ENCODE measurements at places on chromosomes 7 and 10. TPM values are rescaled to one million over a fixed set of nuclear protein-coding genes. Genes with fewer than 3 reads are reported as not detected.
A peak's percentile ranks its signal among the peaks of the same experiment; 100 is the strongest.

DNA sequence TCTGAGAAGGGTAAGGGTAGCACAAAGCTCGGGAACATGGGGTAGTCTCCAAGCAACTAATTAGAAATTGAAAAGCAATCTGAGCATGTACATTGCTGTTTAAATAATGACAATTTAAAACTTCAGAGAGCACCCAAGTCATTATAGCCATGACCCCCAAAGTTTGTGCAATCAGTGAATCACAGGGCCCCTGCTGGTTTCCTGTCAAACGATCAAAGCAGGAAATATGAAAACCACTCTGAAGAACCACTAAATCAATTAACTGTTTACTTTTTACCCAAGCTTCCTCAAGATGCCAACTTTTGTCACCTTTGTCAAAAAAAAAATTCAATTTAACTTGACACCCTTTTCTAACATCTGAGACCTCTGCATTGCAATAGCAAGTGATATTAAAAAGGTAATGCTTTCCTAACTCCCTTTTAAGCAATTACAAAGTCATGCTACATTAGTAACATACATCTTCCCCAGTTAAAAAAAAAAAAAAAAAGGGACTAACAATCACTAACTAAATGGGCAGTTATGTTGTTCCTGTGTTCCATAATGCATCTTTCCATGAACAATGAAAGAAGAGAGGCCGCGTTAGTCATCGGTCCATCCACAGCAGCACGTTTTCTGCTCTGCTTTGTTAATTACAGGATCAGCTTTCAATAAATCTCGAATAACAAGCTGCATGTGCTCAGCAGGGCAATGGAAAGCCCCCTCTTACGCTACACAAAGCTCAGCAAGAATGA lies 80.6 kb downstream of the ETV1 start:
- no peaks in the 10 kb centered on the region for H3K4me1 ChIP-seq
- no peaks in the 10 kb centered on the region for H3K27me3 ChIP-seq
- DNase-seq = peak; percentile 10
- H3K4me3 ChIP-seq = no peak overlapping the region
- H3K36me3 ChIP-seq = no peaks in the 10 kb centered on the region
- no peak overlapping the region for H3K27ac ChIP-seq

- no peak overlapping the region for H3K27ac ChIP-seq
- H3K4me3 ChIP-seq = peak overlapping the region; percentile 65
- peak; percentile 25 for DNase-seq
- H3K36me3 ChIP-seq = no peaks in the 10 kb centered on the region
These were observed 729.9 kb downstream of the ZWINT start for GRCh38 chr10:55631071-55631654.

DNA sequence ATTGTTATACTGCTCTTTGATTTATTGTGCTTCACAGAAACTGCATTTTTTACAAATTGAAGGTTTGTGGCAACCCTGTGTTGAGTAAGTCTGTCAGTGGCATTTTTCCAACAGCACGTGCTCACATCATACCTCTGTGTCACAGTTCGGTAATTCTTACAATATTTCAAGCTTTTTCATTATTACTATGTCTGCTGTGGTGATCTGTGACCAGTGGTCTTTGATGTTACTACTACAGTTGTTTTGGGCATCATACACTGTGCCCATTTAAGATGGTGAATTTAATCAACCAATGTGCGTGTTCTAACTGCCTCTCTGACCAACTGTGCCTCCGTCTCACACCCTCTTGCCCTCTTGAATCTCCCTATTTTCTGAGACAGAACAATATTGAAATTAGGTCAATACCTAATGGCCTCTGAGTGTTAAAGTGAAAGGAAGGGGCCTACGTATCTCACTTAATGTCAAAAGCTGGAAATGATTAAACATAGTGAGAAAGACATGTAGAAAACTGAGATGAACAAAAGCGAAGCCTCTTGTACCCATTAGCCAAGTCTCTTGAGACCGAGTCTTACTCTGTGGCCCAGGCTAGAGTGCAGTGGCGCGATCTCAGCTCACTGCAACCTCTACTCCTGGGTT lies 20.2 kb upstream of the ASL start:
- no peaks in the 10 kb centered on the region for H3K36me3 ChIP-seq
- peak; percentile 40 for DNase-seq
- no peaks in the 10 kb centered on the region for H3K27me3 ChIP-seq
- H3K4me1 ChIP-seq = peaks cover 19% of the 10 kb centered on the region

GRCh38 chr10:46019177-46019528 lies 11.3 kb downstream of the NCOA4 start:
- no peak overlapping the region for H3K4me3 ChIP-seq
- H3K36me3 ChIP-seq = peaks cover 4% of the 10 kb centered on the region
- no peaks in the 10 kb centered on the region for H3K27me3 ChIP-seq
- H3K4me1 ChIP-seq = peaks cover 49% of the 10 kb centered on the region

- no peaks in the 10 kb centered on the region for H3K27me3 ChIP-seq
- peaks cover 2% of the 10 kb centered on the region for H3K4me1 ChIP-seq
- DNase-seq = no peak
- H3K36me3 ChIP-seq = peaks cover 3% of the 10 kb centered on the region
- H3K4me3 ChIP-seq = no peak overlapping the region
These were observed 5.3 kb downstream of the POLR2J start for GRCh38 chr7:102473271-102473991.

The TMEM176B gene
- total RNA-seq = 0.26 TPM

The NUTM2B gene
- 0.70 TPM for total RNA-seq

The ABCB1 gene
- total RNA-seq = 1.8 TPM

The PAPOLB gene
- not detected for total RNA-seq

The ZCWPW1 gene
- 2.6 TPM for total RNA-seq

The PILRB gene
- 19.9 TPM for total RNA-seq

The RAMP3 gene
- total RNA-seq = not detected
